ENCODE measurements at places on chromosomes 4 and X.

GRCh38 chrX:152177497-152178269 lies 39.3 kb upstream of the MAGEA10 start:
- no peak for DNase-seq

GRCh38 chr4:148200960-148201359 lies 241.3 kb downstream of the NR3C2 start:
- no peak for DNase-seq

DNA sequence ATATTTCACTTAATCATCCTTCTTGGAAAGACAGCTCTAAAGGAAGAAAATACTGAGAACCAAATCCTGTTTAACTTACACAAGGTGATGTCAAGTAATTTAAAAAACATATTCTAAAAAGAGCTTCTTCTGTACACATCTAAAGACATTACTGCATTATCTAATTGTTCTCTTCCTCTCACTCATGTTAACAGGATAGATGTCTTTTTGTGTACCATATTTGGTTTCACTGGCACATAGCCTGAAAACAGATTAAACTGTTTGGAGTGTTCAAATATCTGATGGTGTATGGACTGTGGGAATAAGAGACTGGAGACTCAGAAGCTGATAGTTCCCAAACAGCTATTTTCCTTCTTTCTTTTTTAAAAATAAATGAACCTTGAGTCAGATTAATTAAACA lies 213.3 kb upstream of the MAB21L2 start:
- DNase-seq: no peak

GRCh38 chrX:126456136-126456535 lies 96.5 kb downstream of the DCAF12L1 start:
- DNase-seq: no peak

- no peak for DNase-seq
These were observed 19.8 kb downstream of the NSG1 start for GRCh38 chr4:4406455-4407298.

GRCh38 chrX:63754136-63754859 lies 30.7 kb downstream of the ARHGEF9 start:
- DNase-seq: no peak

DNA sequence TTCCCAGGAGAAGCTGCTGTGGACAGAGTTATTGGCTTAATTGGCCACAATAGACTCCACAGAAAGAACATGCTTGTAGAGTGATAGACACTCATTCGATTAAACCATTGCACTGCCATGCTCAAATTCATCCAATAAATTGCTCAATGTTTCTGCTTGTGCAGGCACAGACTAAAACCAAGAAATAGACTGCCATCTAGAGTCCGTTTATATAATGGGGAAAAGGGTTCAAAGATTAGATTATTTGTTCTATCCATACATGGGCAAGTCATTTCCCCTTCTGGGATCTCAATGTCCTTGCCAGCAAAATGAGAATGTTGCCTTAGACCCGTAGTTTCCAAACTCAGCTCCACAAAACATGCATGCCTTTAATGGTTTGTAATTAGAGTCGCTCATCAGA lies 8.7 kb downstream of the SMIM10 start:
- DNase-seq: peak; percentile 62

GRCh38 chr4:155724731-155725130 lies 34.1 kb upstream of the GUCY1B1 start:
- DNase-seq: no peak

GRCh38 chrX:102624105-102624504 lies 24.8 kb downstream of the ARMCX5 start:
- DNase-seq: no peak

DNA sequence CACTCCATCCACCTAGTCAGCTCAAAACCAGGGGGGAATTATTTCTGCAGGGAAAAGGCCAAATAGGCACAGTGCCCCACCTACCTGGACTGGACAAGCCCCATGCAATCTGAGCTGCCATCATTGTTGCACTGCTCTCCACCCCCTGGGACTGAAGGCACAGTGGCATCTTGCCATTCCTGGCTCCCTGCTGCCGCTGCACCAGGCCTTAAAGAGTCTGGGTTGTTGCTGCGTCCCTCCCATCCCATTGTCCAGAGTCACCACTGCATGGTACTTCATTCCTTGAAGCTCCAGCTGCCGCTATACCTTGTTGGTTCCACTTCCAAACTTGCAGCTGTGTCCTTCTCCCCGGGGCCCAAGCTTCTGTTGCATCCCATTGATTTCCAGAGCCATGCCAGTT lies 629.7 kb downstream of the STIM2 start:
- no peak for DNase-seq

DNA sequence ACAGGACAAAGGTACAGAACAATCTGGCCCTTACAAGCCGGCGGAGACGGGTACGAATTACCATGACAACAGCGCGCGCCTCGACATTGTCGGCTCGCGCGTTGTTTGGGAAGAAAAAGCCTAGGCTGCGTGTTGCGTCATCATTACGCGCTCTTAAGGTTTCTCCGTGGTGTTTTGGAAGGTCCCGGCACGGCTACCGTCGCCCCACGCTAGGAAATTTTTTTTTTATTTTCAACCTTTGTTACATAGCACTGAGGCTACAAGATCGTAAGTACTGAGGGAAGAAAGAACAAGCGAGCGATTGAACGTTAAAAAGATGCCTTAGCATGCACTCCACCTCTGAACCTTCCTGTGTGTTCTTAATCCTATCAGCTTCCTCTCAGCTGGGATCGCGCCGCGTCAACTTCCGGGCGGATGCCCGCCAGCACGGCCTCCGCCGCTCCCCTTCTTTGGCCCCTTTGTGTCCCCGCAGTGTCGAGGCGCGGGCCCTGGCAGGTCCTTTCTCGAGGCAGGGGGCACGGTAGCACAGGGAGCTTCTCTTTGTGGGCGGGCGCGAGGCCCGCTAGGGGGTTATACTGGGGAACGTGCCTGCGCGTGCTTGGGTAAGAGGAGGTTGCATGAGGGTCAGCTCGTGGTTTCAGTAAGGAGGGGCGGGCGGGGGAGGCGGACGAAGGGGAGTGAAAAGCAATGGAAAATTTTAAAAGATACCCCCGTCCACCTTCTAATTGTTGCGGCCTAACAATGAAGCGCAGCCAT lies at the start of gene SMARCAD1:
TSS of gene SMARCAD1 (plus strand) at position 397 of the 756 bp plus-strand sequence. CDS start 530 bp downstream, outside the sequence.
- peak; percentile 90 for DNase-seq

DNA sequence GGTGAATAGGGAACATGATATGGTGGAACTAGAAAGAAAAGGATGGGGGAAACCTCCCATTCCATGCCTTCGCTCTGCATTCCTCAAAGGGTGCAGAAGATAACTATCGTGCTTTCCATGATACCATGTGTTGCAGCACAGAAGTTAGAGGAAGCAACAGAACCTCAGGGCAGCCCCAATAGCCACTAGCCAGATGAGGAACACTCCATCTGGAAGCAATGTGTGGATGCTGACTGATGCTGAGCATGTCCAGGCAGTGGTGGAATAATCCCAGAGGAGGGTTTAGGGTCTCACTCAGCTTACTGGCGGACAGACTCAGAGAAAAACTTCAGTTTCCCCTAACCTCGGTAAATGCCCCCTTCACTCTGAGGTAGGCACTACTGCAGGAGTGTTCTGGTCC lies 7.5 kb downstream of the SMIM10 start:
- peak; percentile 5 for DNase-seq
